NCI-H748 treated with DMSO at 0.1 percent for 48 hours (cell line): ENCODE measurements at places on chromosomes 13 and 19.

GRCh38 chr19:42066075-42066754 is 3.8 kb downstream of the GRIK5 start:
- DNase-seq = peak; percentile 87

GRCh38 chr19:1438933-1439354 is 748 bp downstream of the RPS15 start:
- no peak for DNase-seq

DNA sequence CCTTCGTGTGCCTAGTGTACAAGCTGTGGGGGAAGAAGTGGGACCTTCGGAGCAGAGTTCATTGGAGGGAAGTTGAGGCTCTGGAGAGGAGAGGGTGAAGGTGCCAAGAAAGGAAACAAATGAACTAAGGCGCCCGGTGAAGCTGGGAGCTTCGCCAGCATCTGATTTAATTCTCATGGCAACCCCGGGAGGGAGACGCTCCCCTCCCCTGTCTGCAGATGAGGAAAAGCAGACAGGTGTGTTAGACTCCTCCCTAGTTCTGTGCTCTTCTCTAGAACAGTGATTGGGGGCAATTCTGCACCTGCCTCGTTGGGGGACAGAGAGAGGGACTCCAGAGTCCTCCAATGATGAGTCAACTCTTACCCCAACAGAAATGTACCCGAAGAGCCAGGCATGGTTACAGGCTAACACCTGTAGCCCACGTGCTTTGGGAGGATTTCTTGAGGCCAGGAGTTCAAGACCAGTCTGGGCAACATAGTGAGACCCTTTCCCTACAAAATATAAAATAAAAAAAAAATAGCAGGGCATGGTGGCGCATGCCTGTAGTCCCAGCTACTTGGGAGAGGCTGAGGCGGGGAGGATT is 4.2 kb downstream of the SSC5D start:
- DNase-seq = no peak

DNA sequence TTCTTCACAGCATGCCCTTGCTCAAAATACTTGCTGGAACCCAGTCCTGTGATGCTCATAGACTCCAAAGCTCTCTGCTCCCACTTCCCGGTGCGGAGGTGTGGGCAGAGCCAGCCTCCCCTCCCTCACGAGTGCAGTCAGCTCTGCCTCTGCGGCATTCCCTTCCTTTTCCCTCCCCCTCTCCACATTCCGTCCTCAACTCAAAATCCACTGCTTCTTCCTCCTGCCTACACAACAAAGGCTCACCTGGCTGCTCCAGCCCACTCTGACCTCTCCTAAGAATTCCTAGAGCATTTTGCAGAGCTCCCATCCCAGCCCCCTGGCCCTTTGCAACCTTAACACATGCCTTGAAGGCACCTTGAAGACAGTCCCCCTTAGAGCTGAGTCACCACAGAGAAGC is 527.9 kb downstream of the MYO16 start:
- no peak for DNase-seq
